Activated CD4-positive, alpha-beta T cell treated with anti-CD3 and anti-CD28 coated beads, Interleukin-2, amount 10 ng/mL, durations not matched to agents 24 days and 14 days (primary cell): ENCODE measurements at places on chromosomes 13 and 19. TPM values are rescaled to one million over a fixed set of nuclear protein-coding genes. Genes with fewer than 3 reads are reported as not detected.

DNA sequence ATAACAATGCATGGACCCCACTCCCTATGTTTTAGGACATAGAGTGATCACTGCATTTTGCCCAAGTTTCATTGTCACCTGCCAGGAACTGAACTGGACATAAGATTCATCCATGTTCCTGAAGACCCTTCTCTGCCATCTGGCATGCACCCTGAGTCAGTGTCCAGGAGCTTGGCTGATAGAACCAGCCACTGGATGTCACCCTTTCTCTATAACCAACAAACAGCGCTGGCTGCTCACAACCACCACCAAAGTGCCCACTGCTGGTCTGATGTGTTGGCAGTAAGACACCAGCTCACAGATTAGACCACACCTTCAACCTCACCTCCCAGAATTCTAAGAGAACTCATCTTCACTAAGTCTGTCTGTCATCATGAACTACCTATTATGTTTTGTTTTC is 333.4 kb downstream of the ITGBL1 start:
- no peaks in the 10 kb centered on the region for H3K27me3 ChIP-seq
- H3K4me1 ChIP-seq: no peaks in the 10 kb centered on the region
- no peak overlapping the region for H3K27ac ChIP-seq
- DNase-seq: no peak
- H3K36me3 ChIP-seq: no peaks in the 10 kb centered on the region

GRCh38 chr19:14786421-14786851 is 8.1 kb upstream of the ADGRE2 start:
- H3K4me1 ChIP-seq: peaks cover 12% of the 10 kb centered on the region
- H3K27ac ChIP-seq: no peak overlapping the region
- H3K27me3 ChIP-seq: peaks cover 5% of the 10 kb centered on the region

DNA sequence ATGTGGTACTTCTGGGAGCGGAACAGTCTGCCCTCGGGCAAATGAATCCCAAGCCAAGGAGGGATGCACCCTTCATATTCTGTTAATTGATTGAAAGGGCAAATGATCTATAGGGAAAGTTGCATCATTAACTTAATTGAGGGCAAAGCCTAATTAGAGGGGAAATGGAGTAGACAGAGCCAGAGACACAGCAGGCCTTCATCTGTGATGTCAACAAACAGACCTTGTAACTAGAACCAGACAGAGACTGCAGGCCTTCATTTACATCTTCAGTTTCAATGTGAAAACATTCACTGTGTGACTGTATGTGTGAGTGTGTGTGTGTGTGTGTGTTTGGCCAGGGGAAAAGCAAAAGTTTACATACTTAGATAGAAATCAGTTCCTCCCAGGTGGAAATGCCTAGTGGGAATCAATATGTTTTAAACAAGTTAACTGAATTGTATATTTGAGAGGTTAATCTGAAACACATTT is 126.4 kb downstream of the SPRY2 start:
- H3K27ac ChIP-seq: no peak overlapping the region
- DNase-seq: no peak
- no peak overlapping the region for H3K4me3 ChIP-seq
- no peaks in the 10 kb centered on the region for H3K27me3 ChIP-seq
- H3K36me3 ChIP-seq: no peaks in the 10 kb centered on the region

DNA sequence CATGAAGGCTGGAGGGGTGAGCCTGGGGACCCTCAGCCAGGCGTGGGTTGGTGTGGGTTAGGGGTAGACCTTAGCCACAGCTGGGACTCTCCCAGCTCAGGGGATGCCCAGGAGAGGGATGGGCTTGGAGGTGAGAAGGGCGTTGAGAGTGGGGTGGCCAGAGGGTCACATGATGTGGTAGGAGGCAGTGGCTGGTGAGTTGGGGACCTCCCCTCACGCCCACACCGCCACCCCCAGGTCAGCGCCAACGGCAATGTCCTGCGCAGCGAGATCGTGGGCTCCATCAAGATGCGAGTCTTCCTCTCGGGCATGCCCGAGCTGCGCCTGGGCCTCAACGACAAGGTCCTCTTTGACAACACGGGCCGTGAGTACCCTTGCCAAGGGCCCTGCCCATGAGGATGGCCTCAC is 28.5 kb downstream of the AP1M1 start:
- H3K27me3 ChIP-seq: no peaks in the 10 kb centered on the region
- no peak for DNase-seq
- H3K4me1 ChIP-seq: peaks cover 2% of the 10 kb centered on the region
- no peak overlapping the region for H3K27ac ChIP-seq
- H3K36me3 ChIP-seq: peaks cover 54% of the 10 kb centered on the region

DNA sequence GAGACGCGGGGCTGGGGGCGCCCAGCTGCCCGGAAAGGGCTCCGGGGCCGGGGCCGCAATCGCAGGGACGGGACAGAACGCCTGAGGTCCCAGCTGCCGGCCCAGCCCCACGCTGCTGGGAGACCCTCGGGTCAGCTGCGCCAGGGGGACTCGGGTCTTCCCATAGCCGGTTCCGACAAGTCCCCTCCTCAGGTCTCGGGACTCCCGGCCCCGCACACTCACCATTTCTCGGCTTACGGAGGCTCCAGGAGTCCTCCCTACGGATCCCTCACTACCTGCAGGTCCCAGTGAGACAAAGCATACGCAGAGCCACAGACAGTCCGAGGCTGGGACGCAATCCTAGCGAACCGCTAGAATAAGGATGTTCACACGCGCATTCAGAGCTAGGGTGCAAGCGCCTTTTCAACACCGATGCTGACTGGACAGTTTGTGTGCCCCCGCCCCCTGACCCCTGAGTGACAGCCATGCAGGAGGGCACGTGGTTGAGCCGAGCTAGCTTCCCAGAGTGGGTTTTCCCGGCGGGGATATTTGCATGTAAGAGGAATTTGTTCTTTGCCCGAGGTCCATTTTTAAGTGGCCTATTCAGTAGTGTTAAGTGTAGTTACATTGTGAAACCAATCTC is 13.6 kb downstream of the ZNF490 start:
- no peaks in the 10 kb centered on the region for H3K27me3 ChIP-seq
- peaks cover 2% of the 10 kb centered on the region for H3K4me1 ChIP-seq
- no peak overlapping the region for H3K27ac ChIP-seq
- DNase-seq: no peak
- peaks cover 37% of the 10 kb centered on the region for H3K36me3 ChIP-seq
- H3K4me3 ChIP-seq: no peak overlapping the region

DNA sequence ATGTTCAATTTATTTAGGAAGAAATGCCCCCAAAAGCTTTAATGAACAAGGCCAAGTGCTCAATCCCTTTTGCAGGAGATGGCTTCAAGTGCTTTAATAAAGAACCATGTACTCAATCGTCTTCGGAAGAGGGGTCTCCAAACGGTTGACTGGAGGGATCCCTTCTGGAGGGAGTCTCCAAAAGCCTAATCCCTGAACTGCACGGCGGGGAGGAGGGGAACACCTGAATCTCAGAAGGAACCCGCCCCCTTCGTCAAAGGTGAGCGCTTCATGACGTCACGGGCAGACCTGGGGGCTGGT is 505 bp downstream of the PAF1 start:
- peak overlapping the region; percentile 98 for H3K4me3 ChIP-seq
- no peaks in the 10 kb centered on the region for H3K27me3 ChIP-seq
- peaks cover 49% of the 10 kb centered on the region for H3K36me3 ChIP-seq
- peak overlapping the region; percentile 97 for H3K27ac ChIP-seq
- H3K4me1 ChIP-seq: peaks cover 28% of the 10 kb centered on the region
- DNase-seq: no peak

- no peak for DNase-seq
- H3K36me3 ChIP-seq: peaks cover 2% of the 10 kb centered on the region
- H3K27me3 ChIP-seq: no peaks in the 10 kb centered on the region
- no peak overlapping the region for H3K4me3 ChIP-seq
- H3K27ac ChIP-seq: no peak overlapping the region
- H3K4me1 ChIP-seq: no peaks in the 10 kb centered on the region
Observed at GRCh38 chr19:23823952-23824389, 65.3 kb upstream of the ZNF681 start.

DNA sequence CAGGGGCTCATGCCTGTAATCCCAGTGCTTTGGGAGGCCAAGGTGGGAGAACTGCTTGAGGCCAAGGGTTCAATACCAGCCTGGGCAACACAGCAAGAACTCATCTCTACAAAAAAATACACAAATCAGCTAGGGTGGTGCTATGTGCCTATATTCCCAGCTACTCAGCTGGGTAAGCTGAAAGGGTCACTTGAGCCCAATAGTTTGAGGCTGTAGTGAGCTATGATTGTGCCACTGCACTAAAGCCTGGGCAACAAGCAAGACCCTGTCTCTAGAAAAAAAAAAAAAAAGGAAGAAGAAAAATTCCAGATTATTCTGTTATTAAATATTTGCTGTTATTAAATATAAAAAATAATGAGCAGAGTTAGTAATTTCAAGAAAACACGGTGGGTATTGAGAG is 131.1 kb downstream of the RGCC start:
- H3K36me3 ChIP-seq: peaks cover 25% of the 10 kb centered on the region
- H3K27me3 ChIP-seq: no peaks in the 10 kb centered on the region
- no peak for DNase-seq
- no peak overlapping the region for H3K27ac ChIP-seq

DNA sequence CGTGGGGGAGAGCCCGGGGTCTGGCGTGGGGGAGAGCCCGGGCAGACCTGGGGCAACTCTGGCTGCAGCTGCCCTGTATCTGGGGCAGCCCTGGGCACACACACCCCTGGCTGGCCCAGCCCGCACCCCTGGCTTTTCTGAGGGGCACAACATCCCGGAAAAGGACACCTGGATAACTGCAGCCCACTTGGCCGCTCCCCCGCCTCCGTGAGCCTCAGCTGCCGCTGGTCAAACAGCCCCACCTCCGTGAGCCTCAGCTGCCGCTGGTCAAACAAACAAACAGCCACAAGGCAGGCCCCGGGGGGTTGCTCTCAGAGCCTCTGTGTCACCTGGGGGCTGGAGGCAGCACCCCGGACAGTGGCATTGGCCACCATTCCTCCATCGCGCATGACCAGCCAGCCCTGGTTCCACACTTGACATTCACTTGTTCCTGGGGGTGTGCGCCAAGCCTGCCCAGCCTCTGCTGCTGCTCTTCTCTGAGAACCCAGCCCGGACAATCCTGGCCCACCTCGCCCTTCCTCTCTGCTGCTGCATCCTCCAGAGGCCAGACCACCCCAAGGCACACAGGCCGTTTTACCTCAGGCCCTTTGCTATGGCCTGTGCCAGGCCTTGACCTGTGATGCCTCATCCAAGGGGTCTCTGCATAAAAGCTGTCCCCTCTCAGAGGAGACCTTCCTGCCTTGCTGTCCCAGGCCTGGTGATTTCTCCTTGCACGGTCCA is 19.9 kb downstream of the CEBPG start:
- no peak overlapping the region for H3K27ac ChIP-seq
- no peaks in the 10 kb centered on the region for H3K4me1 ChIP-seq
- H3K36me3 ChIP-seq: no peaks in the 10 kb centered on the region
- no peak for DNase-seq
- no peak overlapping the region for H3K4me3 ChIP-seq

GRCh38 chr13:28373810-28374209 is 121.1 kb downstream of the FLT1 start:
- no peaks in the 10 kb centered on the region for H3K4me1 ChIP-seq
- DNase-seq: no peak

GRCh38 chr13:31009166-31009565 is 76.7 kb downstream of the TEX26 start:
- H3K4me3 ChIP-seq: no peak overlapping the region
- H3K27ac ChIP-seq: no peak overlapping the region
- no peak for DNase-seq
- peaks cover 40% of the 10 kb centered on the region for H3K27me3 ChIP-seq
- no peaks in the 10 kb centered on the region for H3K36me3 ChIP-seq

DNA sequence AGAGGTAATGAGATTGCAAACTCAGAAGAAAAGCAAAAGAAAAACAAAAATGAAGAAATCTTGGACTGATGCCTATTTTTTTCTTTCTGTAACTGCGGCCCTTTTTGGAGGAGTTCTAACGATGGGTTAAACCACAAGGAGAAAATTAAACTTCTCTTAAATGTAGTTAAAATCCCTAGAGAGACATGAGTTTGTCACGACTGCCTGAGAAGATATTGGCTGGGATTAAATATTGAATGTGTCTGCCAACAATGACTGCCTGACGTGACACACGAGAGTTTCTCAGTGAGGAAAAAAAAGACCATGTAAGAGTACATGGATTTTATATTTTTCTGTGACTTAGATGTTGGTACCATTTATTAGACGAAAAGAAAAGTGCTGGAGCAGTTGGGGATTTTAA is 1013.4 kb downstream of the PCDH9 start:
- H3K27ac ChIP-seq: no peak overlapping the region
- H3K4me1 ChIP-seq: no peaks in the 10 kb centered on the region
- no peaks in the 10 kb centered on the region for H3K36me3 ChIP-seq
- no peaks in the 10 kb centered on the region for H3K27me3 ChIP-seq
- no peak for DNase-seq

- no peak overlapping the region for H3K4me3 ChIP-seq
- H3K27me3 ChIP-seq: peaks cover 2% of the 10 kb centered on the region
- no peaks in the 10 kb centered on the region for H3K36me3 ChIP-seq
Observed at GRCh38 chr13:43647471-43647870, 139.3 kb downstream of the ENOX1 start.

- DNase-seq: no peak
- H3K27ac ChIP-seq: no peak overlapping the region
- H3K4me3 ChIP-seq: no peak overlapping the region
- H3K27me3 ChIP-seq: no peaks in the 10 kb centered on the region
- no peaks in the 10 kb centered on the region for H3K4me1 ChIP-seq
Observed at GRCh38 chr13:21383090-21383489, 76.0 kb downstream of the ZDHHC20 start.

GRCh38 chr13:50685491-50685890 is 158.0 kb downstream of the DLEU7 start:
- H3K4me1 ChIP-seq: peaks cover 7% of the 10 kb centered on the region
- H3K36me3 ChIP-seq: no peaks in the 10 kb centered on the region
- H3K27ac ChIP-seq: no peak overlapping the region
- H3K27me3 ChIP-seq: peaks cover 18% of the 10 kb centered on the region

Gene ZNF284
- total RNA-seq: 1.2 TPM in 2 replicates

Gene GPX4
- 225 and 239 TPM in 2 replicates for total RNA-seq

Gene KLK14
- 0.91 and 1.1 TPM in 2 replicates for total RNA-seq

Gene CALR3
- not detected in 2 replicates for total RNA-seq

Gene TEX29
- total RNA-seq: 0.50 and 0.51 TPM in 2 replicates

Gene SLC27A5
- 24.6 and 27.0 TPM in 2 replicates for total RNA-seq

Gene CABP5
- not detected in 2 replicates for total RNA-seq

Gene FFAR3
- 0.21 and 0.69 TPM in 2 replicates for total RNA-seq

Gene YJEFN3
- 11.4 and 14.6 TPM in 2 replicates for total RNA-seq

Gene ZNF730
- total RNA-seq: 0.68 and 0.85 TPM in 2 replicates

Gene ACP7
- total RNA-seq: not detected in 2 replicates

Gene JSRP1
- 0.40 and 0.91 TPM in 2 replicates for total RNA-seq

Gene ZNF90
- total RNA-seq: 4.8 and 5.1 TPM in 2 replicates

Gene TJP3
- 0.09 TPM in 1 of 2 replicates, not detected in the other for total RNA-seq

Gene REEP6
- 1.1 and 1.7 TPM in 2 replicates for total RNA-seq
